Caudate nucleus (tissue), 63 donors: ENCODE measurements at places on chromosomes 1 and 21.

- DNase-seq: no peak
These were observed 6.3 kb downstream of the JMJD4 start for GRCh38 chr1:227728892-227729143.

DNA sequence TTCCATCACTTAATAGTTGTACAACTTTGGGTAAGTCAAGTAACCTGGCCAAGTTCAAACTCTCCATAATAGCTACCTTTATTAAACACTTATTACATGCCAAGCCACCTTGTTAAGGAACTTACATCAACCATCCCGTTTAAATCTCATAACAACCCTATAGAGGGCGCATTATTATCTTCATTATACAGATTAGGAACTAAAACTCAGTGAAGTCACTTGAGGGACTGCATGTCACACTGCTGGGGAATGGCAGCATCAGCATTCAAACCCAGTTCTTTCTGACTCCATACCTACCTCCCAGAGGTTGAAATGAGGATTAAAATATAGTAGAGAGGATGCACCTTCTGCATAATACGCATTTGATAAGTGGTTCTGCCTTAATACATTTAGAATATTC, 47.1 kb upstream of the PLA2G2C start:
- no peak for DNase-seq

DNA sequence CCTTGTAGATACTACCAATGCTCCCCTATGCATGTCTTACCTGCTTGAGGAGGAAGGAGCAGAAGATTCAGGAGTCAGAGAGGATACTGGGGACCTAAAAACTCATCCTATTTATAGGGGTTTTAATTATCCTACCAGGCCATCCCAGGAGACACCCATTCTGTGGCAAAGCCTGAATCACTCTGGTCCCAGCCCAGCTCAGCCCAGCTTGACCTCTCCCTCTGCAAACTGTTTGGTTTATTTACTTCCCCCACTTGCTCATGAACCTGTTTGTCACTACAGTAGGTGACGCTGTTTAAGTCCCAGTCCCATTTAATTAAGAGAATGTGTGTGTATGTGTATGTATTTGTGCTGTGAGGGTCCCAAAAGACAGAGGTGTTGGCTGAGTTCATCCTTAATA, at the start of gene RPTN:
TSS of gene RPTN (minus strand) at position 85 of the 400 bp plus-strand sequence. CDS start 1,339 bp downstream, outside the sequence.
- no peak for DNase-seq

- no peak for DNase-seq
These were observed 17.7 kb downstream of the FHAD1 start for GRCh38 chr1:15264769-15265168.

DNA sequence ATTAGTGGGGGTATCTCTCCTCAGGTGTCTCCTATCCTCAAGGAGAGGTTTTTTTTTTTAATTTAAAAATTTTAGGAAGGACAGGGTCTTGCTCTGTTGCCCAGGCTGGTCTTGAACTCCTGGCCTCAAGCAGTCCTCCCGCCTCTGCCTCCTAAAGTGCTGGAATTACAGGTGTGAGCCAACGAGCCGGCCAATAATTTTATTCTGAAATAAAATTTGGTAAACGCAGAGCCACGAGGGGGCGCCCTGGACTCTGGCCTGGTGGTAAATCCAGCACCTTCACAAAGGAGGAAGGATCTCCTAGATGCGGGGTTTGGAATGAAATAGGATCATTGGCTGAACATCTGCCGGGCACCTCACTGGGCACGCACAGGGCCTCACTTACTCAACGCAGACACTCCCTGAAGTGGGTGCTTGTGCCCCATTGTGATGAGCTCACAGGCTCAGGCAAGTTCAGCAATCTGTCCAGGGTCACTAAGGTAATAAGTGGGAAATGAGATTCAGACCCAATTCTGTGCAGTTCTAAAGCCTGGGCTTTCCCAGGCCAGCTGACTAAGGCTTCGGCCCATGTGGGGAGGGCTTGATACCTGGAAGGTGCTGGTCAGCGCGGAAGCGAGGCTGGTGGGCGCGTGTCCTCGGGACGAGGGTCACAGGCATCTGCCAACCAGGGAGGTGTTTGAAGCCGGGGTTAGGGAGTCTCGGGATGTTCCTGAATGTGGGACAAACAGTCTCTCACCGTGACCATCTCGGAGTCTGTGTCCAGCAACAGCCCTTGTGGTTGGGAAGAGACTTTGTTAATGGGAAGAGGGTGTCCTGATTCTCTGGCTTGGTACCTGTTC, 32.7 kb upstream of the ETV3 start:
- DNase-seq: no peak

GRCh38 chr1:87549738-87550137, 221.1 kb downstream of the LMO4 start:
- DNase-seq: no peak

DNA sequence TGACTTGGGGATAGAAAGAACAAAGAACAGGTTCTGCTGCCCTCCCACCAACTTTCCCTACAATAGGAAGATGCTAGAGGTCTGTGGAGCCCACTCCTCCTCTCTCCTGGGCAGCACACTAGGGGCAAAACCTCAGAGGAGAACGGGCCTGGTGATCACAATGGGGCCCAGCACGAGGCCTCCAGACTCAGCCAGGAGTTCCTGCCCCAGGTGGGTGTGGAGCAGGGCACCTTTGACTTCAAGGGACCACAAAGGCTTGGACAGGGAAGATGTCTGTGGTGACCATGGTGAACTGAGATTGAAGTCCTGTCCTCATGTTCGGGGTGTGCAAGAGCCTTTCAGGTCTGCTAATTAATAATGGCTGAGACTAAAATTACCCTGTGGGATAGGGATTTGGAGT, 88.8 kb downstream of the LAMC2 start:
- no peak for DNase-seq

- DNase-seq: no peak
These were observed 7.3 kb upstream of the UMODL1 start for GRCh38 chr21:42063571-42064521.

GRCh38 chr1:161098210-161099068, at the start of gene KLHDC9:
TSS of gene KLHDC9 (plus strand) at chr1:161098361. CDS start at chr1:161098536, 175 bp downstream.
- DNase-seq: peak; percentile 78

- no peak for DNase-seq
These were observed 655 bp downstream of the COL6A1 start for GRCh38 chr21:45982092-45982757.

DNA sequence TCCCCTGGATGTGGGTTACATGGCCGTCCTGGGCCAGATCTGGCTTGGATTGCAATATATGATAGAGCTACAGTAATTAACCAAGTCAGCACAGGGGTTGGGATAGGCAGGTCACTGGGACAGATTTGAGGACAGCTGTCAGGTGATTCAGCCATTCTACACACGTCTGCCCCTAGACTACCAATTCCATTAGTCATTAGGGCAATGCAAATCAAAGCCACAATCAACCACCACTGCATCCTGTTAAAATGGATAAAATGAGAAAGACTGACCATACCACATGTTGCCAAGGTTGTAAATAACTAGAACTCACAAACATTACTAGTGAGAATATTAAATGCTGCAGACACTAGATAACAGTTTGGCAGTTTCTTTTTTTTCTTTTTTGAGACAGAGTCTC, 16.0 kb downstream of the C21orf58 start:
- no peak for DNase-seq

DNA sequence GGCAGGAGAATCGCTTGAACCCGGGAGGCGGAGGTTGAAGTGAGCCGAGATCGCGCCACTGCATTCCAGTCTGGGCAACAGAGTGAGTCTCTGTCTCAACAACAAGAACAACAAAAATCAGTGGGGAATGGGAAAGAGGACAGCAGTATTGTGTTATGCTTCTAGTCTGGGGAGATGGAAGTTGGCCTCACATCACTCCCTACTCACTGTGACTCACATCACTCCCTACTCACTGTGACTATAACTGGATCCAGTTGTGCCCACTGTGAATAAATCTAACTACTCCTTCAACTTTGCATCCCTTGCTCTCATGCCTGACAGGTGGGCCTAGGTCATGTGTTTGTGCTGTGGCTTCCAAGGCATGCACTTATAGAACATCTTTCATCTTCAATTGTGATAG, 285.4 kb upstream of the USP24 start:
- no peak for DNase-seq

GRCh38 chr21:26967062-26967913, at the start of gene ADAMTS5:
TSS of gene ADAMTS5 (minus strand) at chr21:26967088. CDS start at chr21:26966391, 697 bp downstream.
- no peak for DNase-seq

GRCh38 chr1:58755468-58755872, 28.4 kb downstream of the JUN start:
- DNase-seq: no peak

DNA sequence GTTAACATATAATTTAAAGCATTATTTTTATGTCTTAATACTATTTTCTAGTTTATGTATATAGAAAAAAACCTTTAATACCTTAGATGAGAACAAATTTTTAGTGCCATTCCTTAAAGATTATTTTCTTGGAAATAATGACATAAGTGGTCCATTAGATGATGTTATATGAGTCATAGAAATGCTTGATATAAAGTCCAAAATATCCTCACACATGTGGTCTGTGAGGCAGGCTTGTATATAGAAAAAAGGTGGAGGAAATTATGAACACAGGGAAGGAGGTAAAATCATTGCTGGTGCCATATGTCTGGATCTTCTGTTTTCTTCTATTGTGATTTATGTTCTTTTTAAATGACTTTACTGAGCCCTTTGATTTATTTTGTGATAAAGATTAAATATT, 79.3 kb downstream of the MAP3K7CL start:
- no peak for DNase-seq

DNA sequence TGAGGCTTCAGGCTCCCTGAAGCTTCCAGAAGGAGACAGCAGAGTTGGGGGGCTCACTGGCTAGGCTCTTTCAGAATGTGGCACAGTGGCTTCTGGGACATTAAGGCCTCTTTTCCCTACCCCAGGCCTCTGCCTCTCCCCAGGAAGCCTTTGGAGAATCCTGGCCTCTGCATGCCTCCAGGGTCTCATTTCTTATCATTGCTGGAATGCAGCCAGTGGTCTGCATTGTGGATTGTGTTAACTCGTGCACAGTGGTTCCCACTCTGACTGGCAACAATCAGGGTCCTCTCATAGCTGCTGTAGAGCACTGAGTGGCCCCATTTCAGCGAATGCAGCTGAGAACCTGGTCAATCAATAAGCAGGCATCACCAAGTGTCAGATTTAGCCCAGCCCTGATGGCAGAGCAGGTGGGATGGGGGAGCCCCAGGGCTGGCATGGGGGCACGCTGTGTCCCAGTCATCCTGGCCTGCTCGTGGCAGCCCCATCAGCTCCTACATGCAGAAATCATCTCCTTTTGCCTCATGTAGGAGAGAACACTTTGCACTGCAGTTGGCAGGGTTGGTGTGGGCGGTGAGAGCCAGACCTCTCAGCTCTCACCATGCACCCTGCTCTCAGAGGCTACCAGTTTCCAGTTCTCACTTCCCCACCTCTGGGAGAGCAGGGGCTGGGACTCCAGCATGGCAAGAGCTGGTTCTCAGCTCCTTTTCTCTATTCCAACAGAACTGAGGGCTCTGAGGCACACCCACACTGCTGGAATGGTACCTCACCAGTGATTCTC, 13.4 kb downstream of the ADORA1 start:
- no peak for DNase-seq

DNA sequence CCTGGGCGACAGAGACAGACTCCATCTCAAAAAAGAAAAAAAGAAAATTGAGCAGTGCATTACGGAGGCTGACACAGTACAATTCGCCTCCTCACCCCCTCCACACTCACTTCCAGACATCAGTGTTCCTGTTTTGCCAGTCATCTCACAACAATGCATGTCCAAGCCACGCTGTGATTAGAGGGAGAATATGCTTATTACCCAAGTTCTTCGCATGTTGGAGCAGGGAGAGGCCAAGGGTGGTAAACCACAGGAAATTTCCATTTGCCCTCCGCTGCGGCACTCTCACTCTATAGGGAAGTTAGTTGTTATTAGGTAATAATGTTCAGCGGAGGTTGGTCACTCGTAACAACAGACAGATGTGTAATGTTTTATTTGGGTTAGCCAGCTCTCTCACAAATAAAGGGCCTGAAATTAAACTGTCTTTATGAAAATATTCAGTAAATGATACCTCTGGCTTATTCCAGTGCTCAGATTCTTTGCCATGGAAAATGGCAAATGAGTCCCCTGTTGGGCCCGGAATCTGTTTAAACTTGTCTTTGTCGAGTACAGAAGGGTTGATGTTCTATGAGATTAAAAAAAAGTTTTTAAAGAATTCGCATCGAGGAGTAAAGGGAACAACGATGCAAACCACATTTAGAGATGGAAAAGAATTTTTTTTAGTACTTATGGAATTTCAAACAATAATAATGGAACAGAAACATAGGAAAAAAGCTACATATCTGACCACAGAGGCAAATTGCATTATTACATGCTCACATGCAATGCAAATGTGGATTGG, 33.1 kb downstream of the KCNJ15 start:
- no peak for DNase-seq
